ENCODE measurements at places on chromosomes 1 and 21.

DNA sequence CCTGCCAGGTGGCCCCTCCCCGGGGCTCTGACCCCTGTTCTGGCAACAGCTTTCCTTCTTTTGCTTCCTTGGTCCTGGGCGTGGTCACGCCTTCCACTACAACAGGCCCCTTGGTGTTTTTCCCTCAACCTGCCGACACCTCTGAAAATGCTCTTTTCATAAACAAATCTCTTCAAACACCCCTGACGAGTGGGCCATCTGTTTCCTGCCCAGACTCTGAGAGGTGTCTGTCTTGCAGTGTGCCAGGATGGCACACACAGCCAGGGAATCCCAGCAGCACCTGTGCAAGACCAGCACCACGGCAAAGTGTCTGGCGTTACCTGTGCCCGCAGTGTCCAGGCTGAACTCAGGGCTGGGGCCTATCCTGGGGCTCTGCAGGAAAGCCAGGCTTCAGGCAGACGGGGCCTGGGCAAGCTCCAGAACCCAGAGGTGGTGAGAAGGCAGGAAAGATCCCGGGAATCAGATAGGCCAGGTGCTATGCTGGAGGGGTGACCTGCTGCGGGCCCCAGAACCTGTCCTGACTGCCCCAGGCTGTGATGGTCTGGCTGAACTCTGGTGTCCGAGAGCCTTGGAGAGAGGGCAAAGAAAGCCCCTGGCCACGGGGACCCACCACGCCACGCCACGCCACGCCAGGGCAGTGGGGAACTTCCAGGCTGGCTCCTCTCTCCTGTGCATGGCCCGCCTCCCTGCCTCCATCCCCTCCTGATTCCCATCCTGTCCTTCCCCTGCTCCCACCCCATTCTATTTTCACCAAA, 88.9 kb downstream of the SIK1 start:
- no peak for DNase-seq

DNA sequence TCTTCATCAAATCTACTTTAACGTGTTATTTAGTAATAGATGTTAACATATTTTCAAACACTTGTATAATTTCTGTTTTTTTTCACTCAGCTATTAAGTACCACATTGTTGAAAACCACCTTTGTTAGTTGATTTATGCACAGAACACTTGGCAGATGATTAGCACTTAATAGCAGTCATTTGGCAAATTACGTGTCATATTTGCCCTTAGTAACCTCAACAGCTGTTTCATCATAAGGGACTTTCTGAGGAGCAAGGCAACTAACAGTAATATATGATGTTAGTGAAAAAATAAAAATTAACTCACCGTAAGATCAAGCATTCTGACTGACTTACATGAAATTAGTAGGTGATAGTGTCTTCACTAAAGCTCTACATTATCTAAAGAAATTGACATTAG, 186.4 kb downstream of the HMCN1 start:
- DNase-seq = no peak

GRCh38 chr1:153803470-153804056, 28.4 kb downstream of the SLC27A3 start:
- no peak for DNase-seq

DNA sequence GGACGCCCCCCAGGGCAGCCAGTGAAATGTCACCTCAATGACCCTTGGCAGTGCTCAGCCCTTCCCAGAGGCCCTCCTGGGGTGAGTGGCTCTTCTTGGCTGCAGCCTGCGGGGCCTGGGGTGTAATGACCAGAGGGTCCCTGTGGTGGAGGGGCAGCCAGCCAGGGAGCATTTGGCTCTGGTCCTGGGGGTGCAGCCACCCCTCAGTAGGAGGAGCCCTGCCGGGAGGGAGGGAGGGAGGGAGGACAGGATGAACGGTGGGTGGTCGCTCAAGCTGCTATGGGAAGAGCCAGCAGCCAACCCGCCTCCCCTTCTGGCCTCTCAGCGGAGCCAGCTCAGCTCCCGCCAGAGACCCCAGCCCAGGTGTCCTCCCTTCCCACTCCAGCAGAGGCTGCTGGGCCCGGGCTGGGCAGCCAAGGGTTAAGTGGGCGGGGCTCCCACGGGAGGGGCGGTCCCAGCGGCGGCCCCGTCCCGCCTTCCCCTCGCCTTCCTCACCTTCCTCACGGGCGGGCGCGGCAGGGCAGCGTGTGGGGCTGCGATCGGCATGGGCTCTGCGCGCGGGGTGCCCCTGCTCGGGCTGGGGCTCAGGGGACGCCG, 9.0 kb upstream of the PLCH2 start:
- DNase-seq = peak; percentile 28

DNA sequence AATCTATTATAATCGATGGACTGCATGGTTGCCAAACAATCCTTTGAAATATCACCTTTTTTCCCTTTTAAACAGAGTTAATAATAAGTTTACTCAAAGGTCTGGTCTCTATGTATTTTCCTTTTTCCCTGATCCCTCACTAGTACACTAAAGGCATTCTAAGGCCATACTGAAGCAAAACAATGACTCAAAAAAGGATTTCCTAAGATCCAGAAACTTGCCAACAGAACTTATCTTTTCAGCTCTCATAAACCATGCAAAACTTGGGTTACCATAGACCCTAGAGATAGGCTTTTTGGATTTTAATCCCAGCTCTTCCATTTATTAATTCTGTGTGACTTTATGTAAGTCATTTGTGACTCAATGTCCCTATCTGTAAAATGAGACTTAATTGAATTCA, 77.1 kb downstream of the IFI44 start:
- DNase-seq = no peak

- peak; percentile 54 for DNase-seq
These were observed 7.8 kb upstream of the PTTG1IP start for GRCh38 chr21:44881198-44881872.

DNA sequence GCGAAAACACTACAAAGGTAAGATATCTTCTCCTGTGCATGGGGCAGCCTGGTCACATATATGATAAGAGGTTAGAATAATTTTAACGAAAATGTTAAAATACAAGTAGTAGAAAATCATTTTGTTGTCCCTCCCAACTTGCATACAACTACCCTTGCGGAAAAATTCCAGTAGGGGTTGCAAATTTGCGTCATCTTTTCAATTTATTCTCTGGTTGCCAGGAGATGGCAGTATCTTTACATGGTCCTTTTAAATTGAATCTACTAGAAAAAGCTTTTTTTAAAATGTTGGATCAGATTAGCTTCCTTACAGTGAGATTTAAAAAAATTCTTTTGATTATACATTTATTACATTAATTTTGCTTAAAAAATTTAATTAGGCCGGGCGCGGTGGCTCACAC, 10.9 kb downstream of the S100PBP start:
- no peak for DNase-seq

DNA sequence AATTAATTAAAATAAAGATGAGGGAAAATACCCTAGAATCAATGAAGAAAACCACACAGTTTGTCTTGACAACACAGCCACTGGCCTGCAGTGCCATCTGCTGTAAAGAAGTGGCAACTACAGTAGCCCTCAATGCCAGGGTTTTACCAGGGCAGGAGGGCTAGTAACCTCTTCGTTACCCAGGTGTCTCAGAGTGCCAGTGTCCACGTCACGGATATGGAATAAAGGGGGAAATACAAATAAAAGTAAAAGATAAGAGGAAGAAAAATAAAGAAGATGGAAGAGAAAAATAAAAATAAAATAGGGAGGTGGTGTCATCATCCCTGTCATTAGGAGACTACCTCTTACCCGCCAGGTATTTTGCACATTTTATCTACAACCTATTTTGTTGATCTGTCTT, 14.2 kb upstream of the SLC44A3 start:
- DNase-seq = peak; percentile 69

- peak; percentile 79 for DNase-seq
These were observed 24.1 kb downstream of the GPR3 start for GRCh38 chr1:27416387-27417111.

DNA sequence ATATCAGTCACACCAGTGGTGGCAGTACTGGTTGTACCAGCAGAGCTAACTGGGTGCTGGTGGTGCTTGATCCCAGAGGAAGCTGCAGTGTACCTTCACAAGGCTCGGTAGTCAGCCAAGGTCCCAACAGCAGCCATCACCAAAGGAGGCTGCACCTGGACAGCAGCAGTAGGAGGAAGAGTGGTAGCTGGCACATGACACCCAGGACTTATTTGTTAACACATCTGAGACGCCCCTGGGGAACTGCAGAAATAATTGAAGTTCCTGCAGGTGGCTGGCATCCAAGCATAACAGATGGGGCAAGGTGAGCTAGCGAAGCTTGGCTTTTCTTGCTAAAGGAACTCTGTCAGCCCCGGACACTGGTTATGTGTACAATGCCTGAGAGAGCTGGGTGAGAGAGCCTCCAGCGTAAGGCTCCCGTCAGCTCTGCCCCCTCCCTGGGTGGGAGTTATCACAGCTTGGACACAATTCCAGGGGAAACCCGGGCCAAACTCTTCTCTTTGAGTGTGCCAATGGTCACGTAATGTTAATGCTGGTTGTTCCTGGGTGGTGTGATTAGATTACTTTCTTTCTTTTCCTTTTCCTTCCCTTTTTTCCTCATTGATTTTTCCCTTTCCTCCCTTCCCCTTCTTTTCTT, 29.1 kb upstream of the PARP1 start:
- peak; percentile 89 for DNase-seq

GRCh38 chr1:3968851-3969250, 68.8 kb upstream of the C1orf174 start:
- DNase-seq = no peak

- DNase-seq = no peak
These were observed 156.8 kb upstream of the KCND3 start for GRCh38 chr1:112146201-112146715.

- no peak for DNase-seq
These were observed 19.5 kb upstream of the WARS2 start for GRCh38 chr1:119159966-119160365.

- no peak for DNase-seq
These were observed 32.2 kb upstream of the MED18 start for GRCh38 chr1:28296401-28297261.

- DNase-seq = no peak
These were observed at the start of gene SHC1 for GRCh38 chr1:154970631-154971340. Gene SHC1, minus strand, starts transcription at chr1:154970747. Its CDS starts 221 bp downstream, at chr1:154970526.

GRCh38 chr1:31470794-31471315, 57.8 kb downstream of the SERINC2 start:
- no peak for DNase-seq

DNA sequence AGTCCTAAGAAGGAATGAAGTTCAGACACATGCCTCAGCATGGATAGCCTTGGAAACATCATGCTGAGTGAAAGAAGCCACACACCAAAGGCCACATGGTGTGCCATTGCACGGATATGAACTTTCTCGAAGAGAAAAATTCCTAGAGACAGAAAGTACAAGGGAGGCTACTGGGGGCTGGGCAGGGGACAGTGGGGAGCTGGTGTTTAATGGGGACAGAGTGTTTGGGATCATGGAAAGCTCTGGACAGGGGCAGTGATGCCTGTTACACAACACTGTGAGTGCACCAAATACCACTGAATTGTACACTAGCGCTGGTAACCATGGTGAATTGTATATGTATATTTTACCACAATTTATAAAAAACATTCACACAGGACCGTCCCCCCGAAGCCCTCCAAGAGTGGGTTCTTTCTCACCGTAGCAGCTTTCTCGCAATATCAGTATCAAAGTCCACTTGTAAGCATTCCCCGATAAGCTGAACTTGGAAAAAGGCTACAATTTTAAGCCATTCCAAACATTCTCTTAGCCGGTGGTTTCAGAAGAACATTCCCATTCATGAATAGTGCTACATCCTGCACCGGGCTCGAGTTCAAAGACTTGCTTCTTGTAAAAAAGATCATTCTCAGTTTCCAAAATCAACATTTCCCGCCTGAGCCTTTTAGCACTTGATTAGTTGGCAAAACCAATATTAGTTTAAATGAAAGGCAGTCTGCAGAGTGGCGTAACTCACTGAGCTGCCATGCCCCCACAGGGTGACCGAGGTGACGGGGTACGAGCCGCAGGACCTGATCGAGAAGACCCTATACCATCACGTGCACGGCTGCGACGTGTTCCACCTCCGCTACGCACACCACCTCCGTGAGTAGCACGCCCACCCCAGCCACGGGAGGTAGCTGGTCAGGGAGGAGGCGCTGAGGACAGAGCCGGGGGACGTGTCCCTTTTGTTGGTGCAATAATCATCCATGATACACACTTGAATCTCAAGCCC, 31.7 kb downstream of the SIM2 start:
- DNase-seq = no peak

DNA sequence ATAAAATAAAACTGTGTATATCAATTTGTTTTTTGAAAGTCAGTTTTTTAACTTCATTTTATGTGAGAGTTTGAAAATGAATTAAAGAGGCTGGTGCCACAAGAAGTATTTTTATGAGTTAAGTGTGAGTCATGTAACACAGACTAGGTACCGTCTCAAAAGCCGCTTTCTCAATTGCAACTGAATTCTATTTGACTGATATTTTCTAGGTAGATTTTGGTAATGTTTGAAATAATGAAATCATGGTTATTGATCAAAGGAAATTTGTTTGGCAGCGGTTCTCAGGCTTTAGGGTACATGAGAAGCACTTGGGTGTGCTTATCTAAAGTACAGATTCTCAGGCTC, 4.6 kb downstream of the SNX27 start:
- no peak for DNase-seq

GRCh38 chr1:163273766-163274441, 47.9 kb upstream of the NUF2 start:
- no peak for DNase-seq

- no peak for DNase-seq
These were observed 217.6 kb downstream of the LTN1 start for GRCh38 chr21:28775071-28775470.

GRCh38 chr1:202011994-202012393, 1.6 kb downstream of the ELF3 start:
- DNase-seq = no peak

DNA sequence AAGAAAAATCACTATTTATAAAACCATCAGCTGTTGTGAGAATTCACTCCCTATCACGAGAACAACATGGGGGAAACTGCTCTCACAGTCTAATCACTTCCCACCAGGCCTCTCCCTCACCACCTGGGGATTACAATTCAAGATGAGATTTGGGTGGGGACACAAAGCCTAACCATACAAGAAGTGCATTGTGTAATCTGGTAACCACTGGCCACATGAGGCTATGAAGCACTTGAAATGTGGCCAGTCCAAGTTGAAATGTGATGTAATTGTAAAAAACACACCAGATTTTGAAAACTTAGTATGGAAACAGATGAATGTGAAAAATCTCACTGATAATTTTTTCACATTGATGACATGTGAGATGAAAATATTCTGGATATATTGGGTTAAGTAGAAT, 293.8 kb downstream of the TTLL7 start:
- DNase-seq = no peak

DNA sequence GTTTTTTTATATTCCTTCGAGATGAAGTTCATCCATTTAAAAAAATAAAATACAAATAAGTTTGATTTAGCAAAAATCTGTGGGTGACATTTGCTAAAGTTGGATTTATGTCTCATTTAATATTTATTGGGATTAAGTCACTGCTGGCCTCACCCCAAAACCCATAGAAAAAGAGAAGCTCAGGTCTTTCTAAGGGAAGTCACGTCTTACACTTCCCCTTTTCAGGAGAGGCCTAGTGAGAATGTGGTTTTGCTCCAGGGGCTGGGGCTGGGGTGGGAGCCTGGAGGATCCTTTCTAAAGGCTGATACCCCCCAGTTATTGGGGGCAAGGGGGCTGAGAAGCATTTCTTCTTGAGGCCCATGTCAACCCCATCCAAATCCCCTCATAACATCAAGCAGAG, 300.3 kb downstream of the DSCAM start:
- no peak for DNase-seq

Data from B cell (primary cell).